ENCODE measurements at places on chromosomes 7 and 10.

DNA sequence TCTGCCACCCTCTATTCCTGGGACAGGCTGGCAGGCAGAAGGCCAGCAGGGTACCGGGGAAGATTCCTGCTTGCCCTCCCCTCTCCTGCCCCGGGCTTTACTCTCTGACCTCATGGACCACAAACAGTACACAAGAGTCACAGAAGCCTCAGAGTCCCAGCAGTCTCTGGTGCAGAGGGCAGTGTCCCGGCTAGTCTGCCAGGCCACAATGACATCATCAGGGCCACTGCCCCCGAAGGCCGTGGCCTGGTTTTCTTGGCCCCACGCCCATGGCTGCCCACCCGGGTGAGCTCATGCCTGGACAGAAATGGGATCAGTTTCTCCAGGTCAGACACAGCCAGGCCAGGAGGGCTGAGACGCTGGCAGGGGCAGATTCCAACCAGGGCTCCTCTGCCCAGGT, 91.9 kb downstream of the MYL10 start:
- no peak for DNase-seq

GRCh38 chr7:37089972-37090371, 358.7 kb downstream of the ELMO1 start:
- no peak for DNase-seq

DNA sequence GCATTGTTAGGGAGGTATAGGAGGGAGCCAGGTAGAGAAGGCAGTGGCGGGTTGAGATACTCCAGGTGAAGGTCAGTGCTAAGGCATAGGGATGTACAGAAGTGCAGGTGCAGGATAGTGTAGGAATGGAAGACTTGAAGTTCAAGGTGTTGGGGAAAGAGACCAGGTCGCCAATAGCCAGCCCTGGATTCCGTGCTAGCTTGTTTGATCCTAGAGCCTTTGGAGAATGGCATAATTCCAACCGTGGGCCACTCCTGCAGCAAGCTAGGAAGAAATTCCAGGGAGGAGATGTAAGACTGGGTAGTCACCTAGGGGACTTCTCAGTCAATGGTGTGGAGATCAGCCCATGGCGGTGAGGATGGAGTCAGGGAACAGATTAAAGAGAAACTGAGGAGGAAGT, 272.7 kb downstream of the RPS24 start:
- DNase-seq, result no peak

DNA sequence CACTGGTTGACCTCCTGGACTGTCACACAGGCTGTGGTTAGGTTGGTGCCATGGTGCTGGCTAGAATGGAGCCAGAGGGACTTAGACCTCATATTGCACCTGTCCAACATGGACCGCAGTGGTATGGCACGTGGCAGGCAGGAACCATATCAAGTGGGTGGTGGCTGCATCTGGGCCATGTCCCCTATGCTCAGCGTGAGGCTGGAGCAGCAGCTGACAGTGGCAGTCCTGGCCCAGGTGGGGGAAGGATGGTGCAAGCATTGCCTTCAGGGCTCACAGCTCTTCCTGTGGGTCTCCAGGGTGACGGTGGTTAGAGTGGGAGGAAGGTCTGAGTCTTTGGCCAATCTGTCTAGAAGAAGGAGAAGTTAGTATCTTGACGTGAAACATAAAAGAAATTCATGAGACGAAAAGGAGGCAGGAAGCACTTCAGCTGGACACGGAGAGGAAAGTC, 54.5 kb upstream of the PFKFB3 start:
- DNase-seq, result no peak

DNA sequence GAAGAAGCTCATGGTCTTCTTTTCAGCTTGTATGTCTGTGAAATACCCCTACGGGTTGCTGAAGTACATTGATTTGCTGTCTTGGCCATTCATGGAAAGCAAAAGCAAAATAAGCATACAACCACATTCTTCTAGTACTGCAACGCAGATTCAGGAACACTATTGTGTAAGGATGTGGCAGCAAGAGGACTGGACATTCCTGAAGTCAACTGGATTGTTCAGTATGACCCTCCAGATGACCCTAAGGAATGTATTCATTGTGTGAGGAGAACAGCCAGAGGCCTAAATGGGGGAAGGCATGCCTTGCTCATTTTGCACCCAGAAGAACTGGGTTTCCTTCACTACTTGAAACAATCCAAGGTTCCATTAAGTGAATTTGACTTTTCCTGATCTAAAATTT, 133.4 kb upstream of the ANKRD1 start:
- DNase-seq, result peak; percentile 73

DNA sequence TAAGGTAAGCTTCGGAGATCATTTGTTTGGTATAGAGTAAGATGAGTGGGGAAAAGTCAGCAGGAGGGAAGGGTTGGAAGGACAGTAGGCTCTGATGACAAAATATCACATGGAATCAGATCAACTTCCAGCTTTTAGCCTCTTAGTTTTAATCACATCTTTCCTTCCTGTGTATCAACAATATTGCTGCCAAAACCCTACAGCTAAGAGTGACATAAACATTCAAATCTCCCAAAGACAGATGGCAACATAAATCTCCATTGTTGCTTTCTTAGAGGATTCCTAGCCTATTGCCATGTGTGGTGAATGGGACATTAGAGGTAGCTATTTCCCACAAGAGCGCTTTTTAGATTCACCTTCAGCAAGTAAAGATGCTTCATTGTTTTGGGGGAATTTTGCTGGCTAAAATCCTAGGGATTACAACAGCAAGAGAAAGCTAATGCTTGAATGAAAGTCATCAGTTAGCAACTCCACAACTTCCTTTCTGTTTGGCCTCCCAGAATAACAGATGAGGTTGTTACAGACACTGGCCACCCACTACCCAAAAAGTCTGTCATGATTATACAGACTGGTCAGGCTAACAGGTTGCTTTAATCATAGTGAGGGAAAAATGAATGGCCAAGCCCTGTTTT, 35.2 kb upstream of the FZD1 start:
- DNase-seq, result no peak

DNA sequence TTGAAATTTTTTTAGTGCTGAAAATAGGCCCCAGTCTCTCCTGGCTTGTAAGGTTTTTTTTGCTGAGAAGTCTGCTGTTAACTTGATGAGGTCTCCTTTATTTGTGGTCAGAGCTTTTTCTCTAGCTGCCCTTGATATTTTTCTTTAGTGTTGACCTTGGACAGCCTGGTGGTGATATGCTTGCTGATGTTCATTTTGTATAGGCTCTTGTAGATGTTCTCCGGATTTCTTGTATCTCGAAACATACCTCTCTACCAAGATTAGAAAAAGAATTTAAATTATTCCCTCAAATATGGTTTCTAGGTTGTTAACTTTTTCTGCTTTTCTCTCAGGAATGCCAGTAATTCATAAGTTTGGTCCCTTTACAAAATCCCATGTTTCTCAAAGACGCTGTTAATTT, 102.3 kb downstream of the TWIST1 start:
- no peak for DNase-seq

- no peak for DNase-seq
Observed at GRCh38 chr7:126716321-126716720, 536.4 kb downstream of the GRM8 start.

- no peak for DNase-seq
Observed at GRCh38 chr10:5583525-5584175, 58.9 kb downstream of the CALML3 start.

All from skeletal muscle cell (primary cell).